Right ventricle myocardium superior (tissue), 1 donor: ENCODE measurements at places on chromosomes 2 and 18. TPM values are rescaled to one million over a fixed set of nuclear protein-coding genes. Genes with fewer than 3 reads are reported as not detected.

DNA sequence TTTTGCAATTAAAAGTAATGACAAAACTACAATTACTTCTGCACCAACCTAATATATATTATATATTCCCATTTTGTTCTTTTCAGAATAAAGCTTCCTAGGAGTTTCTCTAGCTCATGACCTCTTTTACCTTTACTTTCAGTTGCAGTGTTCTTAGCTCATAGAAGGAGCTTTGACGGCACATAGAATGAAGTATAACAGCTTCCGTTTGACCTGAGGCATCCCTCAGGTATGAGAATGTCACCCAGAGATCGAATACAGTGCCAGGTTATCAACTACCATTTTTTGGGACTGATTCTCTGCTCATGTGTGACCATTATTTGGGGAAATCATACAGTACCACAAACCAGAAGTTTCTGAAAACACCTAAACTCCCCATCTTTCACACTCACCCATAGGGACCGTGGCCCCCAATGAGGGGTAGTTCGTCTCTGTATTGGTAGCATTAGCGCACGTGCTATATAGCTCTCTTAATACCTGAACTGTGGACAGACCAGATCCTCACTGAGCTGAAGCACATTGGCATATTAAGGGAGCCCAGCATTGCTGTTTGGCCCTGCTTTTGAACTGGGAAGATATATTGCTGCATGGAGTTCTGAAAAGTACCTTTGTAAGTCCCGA is 123.0 kb downstream of the SPTBN1 start:
- DNase-seq = no peak

- DNase-seq = peak; percentile 51
Measured at GRCh38 chr2:196242131-196242620, 70.8 kb upstream of the STK17B start.

GRCh38 chr2:229669841-229670240 is 44.5 kb downstream of the DNER start:
- no peak for DNase-seq

Gene THSD7B
- 0.59 TPM for total RNA-seq

Gene ACMSD
- not detected for total RNA-seq

DNA sequence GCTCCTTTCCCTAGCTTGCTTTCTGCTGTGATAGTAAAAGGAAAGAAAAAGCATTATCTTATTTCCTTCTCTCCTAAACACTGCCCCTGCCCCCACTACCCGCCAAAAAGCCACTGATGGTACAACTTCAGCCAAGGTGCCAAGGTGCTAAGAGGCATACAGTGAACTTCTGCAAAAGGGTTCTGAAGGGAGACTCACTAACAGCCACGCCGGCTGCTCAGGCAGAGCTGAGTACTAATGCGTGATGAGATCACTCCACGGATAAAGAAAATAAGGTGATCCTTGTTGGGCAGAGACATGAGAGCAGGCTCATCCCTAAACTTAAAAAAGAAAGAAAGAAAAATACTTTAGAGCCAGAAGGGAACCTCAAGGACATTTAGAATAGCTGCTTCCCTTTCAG is 60.5 kb upstream of the PXDN start:
- no peak for DNase-seq

Gene ANO7
- 0.35 TPM for total RNA-seq

DNA sequence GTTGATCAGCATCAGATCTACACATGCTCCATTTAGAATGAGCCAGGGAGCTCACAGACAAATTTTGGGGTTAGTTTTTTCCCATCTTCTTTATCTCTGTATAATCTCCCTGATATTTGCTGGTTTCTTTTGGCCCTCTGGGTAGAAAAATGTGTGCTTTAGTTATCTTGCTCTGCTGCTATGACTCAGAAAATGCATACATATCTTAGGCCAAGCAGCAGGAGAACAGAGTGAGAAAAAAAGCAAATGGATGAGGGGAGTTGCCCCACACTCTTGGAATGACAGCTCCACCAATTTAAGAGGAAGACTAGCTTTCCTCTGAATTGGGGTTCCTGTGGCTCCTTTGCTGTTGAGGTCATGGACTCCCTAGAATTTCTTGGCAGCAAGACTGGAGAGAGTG is 331.8 kb downstream of the KCNJ3 start:
- no peak for DNase-seq
